Cortex of kidney (tissue), 1 donor: ENCODE measurements at places on chromosomes 16 and 17.

- DNase-seq = no peak
These were observed 5.0 kb upstream of the MYL4 start for GRCh38 chr17:47203984-47204721.

GRCh38 chr17:16135461-16135860 is 79.9 kb downstream of the NCOR1 start:
- no peak for DNase-seq

- no peak for DNase-seq
These were observed 21.9 kb downstream of the UNC13D start for GRCh38 chr17:75822119-75822799.

GRCh38 chr17:1228781-1229348 is 41.4 kb upstream of the BHLHA9 start:
- DNase-seq = no peak

DNA sequence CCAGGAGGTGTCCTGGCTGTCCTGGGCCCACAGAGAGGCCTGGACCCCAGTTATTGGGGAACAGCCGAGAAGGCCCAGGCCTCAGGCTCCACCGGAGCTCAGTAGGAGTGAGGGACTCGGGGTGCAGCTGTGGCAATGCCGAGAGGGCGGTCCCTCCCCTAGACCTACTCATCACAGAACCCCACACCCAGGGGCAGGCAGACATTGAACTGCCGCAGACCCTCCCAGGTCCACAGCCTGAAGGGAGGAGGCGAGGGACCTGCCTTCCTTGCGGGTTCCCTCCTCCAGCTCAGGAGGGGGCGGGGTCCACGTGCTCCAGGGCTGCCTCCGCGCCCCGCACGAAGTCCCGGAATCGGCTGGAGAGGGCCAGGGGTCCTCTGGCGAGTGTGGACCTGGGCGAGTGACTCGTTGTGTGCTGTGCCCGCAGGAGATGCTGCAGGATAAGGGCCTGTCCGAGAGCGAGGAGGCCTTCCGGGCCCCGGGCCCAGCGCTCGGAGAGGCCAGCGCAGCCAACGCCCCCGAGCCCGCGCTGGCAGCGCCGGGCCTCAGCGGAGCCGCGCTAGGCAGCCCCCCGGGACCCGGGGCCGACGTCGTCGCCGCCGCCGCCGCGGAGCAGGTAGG is 3.9 kb downstream of the TBX4 start:
- no peak for DNase-seq

- DNase-seq = no peak
These were observed 2.4 kb downstream of the MLKL start for GRCh38 chr16:74698222-74698621.

GRCh38 chr16:19860166-19861041 is 24.2 kb downstream of the GPRC5B start:
- no peak for DNase-seq

DNA sequence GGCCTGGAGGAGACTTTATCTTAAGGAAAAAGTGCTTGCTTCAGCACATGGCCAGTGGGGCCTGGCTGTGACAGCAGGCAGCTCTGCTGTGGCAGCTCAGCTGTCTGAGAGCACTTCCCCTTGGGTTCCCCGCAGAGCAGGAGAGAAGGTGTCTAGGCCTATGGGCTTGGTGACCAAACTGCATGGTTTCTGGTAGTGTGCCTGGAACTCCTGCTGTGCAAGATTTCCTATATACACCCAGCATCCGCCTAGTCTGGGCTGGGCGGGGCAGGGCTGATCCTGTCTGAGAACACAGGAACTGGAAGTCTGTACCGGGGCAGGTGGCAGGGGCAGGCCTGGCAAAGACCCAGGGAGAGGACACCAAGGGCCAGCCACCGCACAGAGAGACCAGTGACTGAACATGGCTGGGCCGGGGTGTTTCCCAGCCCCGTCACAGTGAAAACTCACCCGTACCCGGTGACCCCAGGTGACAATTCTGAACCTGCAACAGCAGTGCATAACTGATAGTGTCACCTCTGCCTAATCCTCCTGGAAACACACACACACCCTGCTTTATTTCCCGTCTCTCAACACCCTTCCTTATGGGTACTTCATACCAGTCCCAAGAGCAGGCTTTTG is 39.3 kb downstream of the CHD9 start:
- no peak for DNase-seq

DNA sequence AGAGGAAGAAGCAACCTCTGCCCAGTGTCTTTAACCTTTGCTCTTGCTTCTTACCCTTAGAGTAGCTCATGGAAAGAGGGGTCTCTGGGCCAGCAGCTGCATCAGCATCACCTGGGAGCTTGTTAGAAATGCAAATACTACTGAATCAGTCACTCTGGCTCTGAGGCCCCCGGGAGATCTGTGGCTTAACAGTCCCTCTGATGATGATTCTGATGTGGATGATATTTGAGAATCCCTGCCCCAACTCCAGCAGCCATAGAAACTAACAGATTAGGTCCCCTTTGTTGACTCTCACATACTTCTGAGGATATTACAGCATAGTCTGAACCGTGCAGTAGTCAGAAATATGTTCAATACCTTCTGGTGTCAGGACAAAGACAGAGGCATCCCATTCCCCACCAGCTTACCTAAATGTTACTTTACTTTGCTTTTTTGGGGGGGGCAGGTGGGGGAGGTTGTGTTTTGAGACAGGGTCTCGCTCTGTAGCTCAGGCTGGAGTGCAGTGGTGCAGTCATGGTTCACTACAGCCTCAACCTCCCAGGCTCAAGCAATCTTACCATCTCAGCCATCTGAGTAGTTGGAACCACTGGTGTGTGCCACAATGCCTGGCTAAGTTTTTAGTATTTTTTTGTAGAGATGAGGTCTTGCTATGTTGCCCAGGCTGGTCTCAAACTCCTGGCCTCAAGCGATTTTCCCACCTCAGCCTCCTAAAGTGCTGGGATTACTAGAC is 220.1 kb downstream of the CCDC182 start:
- DNase-seq = no peak

DNA sequence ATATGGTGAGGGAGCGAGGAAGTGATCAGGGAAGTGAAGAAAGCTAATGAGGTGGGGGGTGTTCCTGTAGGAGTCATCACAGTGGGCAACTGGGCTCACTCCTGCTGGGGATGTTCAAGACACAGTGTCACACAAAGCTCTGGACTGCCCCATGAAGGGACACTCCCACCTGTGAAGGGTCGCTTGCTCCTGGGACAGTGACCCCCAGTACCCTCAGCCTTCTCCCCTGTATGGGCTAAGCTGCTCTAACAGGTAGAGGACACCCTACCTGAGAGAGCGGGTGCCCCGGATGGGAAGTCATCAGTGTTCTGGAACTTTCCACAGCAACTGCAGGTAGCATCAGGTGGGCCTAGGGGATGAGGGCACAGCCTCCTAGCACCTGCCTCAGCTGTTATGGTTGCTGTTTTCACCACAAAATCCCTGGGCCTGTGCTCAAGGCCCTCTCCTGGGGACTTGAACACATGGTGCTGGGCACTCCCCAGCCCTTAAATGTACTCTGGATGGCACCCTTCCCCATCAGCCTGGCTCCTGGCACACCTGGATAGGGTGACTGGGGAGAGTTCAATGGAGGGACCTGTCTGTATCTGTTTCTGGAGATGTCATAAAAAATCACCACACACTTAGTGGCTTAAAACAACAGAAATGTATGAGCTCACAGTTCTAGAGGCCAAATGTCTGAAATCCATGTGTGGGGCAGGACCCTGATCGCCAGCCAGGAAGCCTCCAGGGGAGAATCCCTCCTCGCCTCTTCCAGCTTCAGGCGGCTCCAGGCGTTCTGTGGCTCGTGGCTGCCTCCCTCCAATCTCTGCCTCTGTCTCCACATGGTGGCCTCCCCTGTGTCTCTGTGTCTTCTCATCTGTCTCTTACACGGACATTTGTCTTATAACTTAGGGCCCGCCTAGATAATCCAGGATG is 104.0 kb upstream of the CDH5 start:
- no peak for DNase-seq

GRCh38 chr16:8716592-8716991 is 42.2 kb downstream of the ABAT start:
- DNase-seq = no peak

- no peak for DNase-seq
These were observed 33.3 kb downstream of the PKD1L3 start for GRCh38 chr16:71966932-71967331.

DNA sequence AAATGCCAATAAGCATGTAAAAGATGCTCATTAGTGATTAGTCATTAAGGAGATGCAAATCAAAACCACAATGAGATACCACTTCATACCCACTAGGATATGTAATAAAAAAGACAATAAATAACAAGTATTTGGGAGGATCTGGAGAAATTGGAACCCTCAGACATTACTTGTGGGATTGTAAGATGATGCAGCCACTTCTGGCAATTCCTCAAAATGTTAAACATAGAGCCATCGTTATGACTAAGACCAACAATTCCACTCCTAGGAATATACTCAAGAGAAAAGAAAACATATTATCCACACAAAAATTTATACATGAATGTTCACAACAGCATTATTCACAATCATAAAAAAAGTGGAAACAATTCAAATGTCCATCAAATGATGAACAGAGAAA is 336.2 kb upstream of the PMFBP1 start:
- DNase-seq = no peak

DNA sequence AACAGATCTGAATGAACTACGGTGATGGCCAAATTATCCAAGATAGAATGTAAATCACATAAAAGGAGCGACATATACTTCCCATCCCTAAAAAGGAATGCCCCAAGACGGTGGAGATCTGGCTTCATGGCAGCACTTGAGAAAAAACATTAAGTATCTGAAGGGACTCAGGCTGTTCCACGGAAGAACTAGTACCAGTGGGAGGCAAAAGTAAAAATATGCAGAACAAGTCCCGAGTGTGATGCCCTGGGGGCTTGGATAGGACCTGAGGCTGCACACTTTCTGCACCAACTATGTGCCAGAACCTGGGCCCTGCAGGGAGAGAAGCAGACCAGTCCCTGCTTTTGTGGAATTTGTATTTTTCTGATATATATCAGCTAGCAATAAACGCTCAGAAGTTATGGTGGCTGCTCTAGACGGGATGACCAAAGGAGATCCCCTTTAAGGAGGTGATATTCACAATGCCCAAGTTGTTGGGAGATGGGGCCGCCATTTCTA is 539 bp upstream of the CKLF start:
- no peak for DNase-seq

GRCh38 chr17:41957031-41957868 is 9.3 kb upstream of the CNP start:
- DNase-seq = no peak

DNA sequence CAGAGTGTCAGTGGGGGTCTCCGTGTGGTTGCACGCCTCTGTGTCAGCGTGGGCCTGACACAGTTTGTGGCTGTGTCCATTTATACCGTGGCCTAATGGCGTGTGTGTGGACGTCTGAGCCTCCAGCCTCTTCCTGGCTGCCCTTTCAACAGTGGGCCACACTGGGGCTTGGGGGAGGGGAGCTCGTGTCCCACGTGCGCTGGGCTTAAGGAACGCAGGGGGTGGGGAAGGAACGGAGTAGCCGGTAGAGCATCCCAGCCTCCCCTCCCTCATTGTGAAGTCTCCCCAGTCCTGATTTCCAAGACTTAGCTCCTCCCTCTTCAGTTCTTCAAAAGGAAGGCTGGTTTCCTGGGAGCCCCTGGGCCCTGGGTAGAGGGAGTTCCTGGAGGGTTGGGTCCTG is 9.5 kb upstream of the HES7 start:
- DNase-seq = no peak

- no peak for DNase-seq
These were observed 1.7 kb downstream of the AKTIP start for GRCh38 chr16:53501216-53501859.

- DNase-seq = no peak
These were observed 124.9 kb downstream of the WSCD1 start for GRCh38 chr17:6195123-6195522.

DNA sequence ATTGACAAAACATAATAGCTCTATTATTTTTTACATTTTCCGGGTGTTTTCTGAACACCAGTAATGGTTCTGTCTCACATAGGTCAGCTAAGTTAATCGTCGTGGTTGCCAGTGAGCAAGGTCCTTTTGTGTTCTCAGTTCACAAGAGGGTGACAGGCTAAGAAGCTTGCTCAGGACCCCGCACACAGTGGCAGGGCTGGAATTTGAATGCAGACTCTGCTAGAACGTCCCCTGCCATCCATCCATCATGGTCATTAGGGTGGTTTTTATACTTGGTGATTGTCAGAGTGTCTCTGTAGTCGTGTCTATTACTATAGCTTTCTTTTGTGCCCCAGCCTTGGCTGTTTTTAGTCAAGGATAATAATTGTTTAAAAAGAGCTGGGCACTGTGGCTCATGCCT is 176.2 kb downstream of the SNX29 start:
- DNase-seq = no peak

- no peak for DNase-seq
These were observed 119.6 kb upstream of the PMFBP1 start for GRCh38 chr16:72291531-72291981.

- no peak for DNase-seq
These were observed 301.8 kb downstream of the IRF8 start for GRCh38 chr16:86200722-86201121.

- DNase-seq = no peak
These were observed 10.9 kb upstream of the GINS2 start for GRCh38 chr16:85699628-85700027.

DNA sequence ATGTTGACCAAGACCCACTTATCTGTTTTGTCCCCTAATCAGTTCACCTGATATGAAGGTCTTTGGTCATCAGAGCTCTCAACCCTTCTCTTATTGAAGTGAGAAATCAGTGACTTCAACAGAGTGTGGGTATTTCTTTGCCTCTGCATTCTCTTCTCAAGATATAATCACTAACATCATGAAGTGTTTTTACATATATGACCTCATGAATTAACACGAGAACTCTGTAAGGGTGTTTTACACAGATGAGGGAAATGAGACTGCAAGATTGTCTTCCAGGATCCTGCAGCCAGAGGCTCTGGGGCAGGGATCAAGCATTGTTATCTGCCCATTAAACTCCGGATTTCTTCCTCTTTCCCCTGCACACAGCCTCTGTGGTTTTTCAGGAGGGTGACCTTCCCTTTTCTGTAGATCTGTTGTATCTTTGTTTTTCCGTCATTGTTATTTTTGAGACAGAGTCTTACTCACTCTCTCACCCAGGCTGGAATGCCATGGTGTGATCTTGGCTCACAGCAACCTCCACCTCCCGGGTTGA is 22.7 kb downstream of the LCMT1 start:
- DNase-seq = no peak

DNA sequence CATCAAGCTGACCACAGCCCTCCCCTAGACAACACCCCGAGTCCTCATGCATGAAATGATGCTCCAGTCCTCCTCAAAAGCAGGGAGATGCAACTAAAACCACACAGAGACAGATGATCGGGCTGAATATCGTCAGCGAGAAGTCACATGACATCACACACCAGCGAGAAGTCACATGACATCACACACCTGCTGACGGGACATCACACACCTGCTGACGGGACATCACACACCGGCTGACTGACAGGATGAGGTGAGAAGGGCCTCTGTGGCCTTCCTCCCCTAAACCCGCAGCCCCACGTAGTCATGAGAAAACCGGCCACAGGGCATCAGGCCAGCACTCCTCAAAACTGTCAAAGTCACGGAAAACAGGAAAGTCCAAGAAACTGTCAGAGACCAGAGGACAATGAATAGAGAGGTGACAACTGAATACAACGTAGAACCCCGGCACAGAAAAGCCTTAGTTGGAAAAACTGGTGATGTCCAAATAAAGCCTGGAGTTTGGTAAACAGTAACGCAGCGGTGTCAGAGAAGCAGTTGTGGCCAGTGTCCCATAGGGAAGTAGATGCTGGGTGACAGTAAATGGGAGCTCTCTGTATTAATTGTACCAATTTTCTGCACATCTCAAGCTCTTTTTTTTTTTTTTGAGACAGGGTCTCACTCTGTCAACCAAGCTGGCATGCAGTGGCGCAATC is 14.3 kb downstream of the LITAF start:
- DNase-seq = no peak

GRCh38 chr16:11411059-11411550 is 65.8 kb downstream of the RMI2 start:
- no peak for DNase-seq
